ENCODE measurements at places on chromosomes 4 and X.

DNA sequence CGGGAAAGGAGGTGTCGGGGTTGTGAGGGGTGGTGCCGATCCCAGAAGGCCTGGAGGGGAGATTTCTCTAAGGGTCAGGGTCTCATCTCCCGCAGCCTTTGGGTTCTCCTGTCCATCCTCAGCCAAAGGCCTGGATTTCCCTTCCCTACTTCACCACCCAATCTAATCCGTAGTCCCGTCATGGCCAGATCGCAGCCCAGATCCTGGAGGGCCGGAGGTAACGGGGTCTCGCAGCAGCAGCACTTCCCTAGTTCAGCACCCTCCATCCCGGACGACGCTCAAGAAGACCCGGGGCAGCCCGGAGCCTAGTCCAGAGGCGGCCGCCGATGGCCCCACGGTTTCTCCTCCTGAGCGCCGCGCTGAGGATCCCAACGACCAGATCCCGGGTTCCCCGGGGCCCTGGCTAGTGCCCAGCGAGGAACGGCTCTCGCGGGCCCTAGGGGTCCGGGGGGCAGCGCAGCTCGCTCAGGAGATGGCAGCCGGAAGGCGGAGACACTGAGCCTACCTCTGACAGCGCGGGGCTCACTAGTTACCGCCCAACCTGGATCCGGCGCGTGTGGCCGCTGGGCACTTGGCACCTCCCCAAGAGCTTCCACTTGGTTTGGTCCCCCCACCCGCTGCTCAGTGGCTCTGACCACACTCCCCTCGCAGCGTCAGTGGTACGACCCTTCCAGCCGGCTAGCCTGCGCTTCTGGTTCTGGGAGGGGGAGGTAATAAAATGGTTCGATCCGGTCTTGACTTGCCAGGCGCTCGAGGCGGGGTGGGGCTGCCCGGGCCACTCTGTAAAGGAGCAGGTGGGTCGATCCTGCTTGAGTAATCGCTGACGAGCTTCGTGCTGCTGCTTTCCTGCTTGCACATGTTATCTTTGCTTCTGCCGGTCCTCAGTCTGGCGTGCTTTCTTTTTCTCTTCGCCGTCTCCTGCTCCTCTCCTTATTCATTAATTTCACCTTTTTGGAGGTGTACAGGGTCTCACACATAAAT is 3.6 kb downstream of the MAGIX start:
- no peak for DNase-seq

- DNase-seq, result no peak
Measured at GRCh38 chr4:129152350-129152749, 56.4 kb downstream of the C4orf33 start.

DNA sequence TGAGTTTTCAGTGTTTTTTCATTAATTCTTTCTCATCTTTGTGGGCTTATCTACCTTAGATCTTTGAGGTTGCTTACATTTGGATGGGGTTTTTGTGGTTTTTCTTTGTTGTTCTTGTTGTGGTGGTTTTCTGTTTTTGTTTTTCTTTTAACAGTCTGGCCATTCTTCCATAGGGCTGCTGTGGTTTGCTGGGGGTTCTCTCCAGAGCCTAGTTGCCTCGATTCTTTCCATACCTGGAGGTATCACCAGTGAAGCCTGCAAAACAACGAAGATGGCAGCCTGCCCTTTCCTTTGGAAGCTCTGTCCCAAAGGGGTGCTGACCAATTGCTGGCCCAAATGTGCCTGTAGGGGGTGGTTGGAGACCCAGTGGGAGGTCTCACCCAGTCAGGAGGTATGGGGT is 168.6 kb upstream of the CLNK start:
- no peak for DNase-seq

GRCh38 chr4:156137679-156138473 is 184.2 kb upstream of the CTSO start:
- no peak for DNase-seq

- DNase-seq, result no peak
Measured at GRCh38 chr4:58761563-58761962, 1651.4 kb upstream of the IGFBP7 start.

GRCh38 chrX:42967681-42968300 is 189.8 kb upstream of the PPP1R2C start:
- DNase-seq, result no peak

GRCh38 chr4:143362349-143363046 is 25.8 kb downstream of the GAB1 start:
- no peak for DNase-seq

DNA sequence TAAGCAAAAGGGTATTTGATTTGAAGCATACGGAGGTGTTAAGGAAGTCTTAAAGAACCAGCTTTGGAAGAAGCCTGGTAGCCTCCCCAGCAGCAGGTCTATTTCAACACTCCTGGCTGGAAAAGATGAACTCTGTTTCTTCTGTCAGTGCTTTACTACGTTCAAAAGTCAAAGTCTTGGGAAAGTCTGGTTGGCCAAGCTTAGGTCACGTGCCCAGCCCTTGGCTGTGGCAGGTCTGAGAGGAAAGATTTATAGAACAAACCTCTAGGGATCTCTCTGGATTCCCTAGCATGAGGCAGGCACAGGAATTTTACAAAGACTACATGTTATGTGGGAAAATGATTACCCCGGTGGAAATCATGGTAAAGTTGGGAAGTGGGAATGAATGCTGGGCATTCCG is 8.6 kb upstream of the ARHGAP10 start:
- DNase-seq, result no peak

- peak; percentile 38 for DNase-seq
Measured at GRCh38 chrX:1592470-1593142, 1.2 kb downstream of the AKAP17A start.

GRCh38 chr4:2248044-2248780 is 6.3 kb upstream of the HAUS3 start:
- DNase-seq, result no peak

DNA sequence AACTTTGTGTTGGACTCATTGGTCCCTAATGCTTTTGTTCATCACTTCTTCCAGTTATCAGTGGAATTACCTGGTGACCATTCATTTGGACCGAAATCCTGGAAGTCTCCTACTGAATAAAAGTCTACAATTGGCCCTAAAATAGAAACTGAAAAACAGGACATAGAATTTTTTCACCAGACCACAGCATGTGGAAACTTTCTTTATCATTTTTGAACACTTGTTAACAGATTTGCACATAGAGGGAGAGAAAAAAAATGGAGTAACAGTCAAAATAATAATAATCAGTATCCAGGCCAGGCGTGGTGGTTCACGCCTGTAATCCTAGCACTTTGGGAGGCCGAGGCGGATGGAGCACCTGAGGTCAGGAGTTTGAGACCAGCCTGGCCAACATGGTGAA is 7.1 kb downstream of the EPGN start:
- no peak for DNase-seq

GRCh38 chr4:185142564-185142911 is 528 bp upstream of the SLC25A4 start:
- DNase-seq, result no peak

DNA sequence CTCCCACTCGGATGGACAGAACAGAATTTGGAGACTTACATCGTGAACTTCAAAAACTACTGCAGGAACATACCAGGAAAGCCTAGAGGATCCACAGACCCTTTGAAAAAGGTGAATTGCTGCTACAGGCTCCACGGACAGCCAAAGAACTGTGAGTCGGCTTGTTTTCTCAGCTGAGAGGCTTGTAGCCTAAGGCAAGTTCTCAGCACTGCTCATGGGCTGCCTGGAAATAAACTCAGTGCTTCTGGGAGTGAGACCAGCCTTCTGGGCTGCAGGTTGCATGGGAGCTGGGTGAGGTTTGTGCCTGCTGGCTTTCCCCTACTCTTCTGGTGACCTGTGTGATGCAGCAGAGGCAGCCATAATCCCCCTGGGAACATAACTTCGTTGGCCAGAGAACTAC is 1397.6 kb downstream of the FAM133A start:
- DNase-seq, result no peak

DNA sequence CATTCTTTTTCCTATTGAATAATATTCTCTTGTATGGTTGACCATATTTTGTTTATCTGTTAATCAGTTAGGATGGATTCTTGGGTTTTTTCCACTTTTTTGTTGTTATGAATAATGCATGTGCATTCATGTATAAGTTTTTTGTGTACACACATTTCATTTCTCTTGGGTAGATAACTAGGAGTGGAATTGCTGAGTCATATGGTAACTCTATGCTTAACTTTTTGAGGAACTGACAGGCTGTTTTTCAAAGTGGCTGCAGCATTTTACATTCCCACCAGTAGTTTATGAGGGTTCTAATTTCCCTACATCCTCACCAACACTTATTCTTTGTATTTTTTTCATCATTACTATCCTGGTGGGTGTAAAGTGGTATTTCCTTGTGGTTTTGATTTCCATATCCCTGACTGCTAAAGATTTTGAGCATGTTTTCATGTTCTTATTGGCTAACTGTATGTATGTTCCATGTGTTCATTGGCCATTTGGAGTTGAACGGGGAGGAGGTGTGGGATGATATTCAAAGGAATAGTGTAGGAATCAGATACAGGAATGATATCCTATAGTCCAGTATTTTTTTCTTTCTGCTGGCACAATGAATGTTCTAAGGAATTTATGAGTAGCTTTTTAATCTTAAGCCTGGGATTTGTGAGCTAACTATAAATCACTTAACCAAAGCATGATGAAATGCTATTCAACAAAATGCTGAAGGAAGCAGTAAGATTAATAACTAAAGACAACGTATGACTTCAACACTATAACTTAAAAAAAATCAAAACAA is 114.3 kb downstream of the AMELX start:
- no peak for DNase-seq

DNA sequence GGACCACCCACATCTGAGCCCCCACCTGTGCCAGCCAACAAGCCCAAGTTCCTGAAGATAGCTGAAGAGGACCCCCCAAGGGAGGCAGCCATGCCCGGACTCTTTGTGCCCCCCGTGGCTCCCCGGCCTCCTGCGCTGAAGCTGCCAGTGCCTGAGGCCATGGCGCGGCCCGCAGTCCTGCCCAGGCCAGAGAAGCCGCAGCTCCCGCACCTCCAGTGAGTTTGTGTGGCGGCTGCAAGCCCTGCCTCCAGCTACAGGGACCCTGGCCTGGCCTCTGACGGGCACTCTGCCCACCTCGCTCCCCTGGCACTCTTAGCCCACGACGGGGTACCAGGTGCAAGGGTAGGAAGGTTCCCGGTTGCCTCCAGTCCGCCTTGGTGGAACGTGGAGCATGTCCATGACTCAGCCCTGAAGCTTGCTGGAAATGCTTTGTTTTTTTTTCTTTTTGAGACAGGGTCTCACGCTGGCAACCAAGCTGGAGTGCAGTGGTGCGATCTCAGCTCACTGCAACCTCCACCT is 13.7 kb upstream of the ADD1 start:
- no peak for DNase-seq

GRCh38 chr4:30717208-30718020 is 2.8 kb upstream of the PCDH7 start:
- peak; percentile 33 for DNase-seq

GRCh38 chrX:50889582-50889981 is 21.0 kb upstream of the BMP15 start:
- DNase-seq, result no peak

DNA sequence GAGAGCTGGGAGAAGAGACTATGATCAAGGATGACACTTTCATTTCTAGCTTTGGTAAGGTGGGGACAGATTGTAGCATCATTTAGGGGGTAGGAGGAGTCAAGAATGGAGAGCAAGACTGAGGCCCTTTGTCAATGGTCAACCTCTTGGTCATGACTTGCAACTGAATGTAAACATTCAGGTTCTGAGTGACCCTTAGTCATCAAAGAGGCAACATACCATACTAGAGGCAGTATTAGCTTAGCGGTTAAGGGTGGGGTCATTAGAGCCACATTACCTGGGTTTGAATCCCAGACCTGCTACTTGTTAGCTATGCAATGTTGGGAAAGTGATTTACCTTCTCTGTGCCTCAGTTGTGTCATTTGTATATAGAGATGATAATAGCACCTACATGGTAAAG is 76.5 kb downstream of the MED28 start:
- no peak for DNase-seq

- no peak for DNase-seq
Measured at GRCh38 chr4:2062808-2063524, 3.8 kb downstream of the NAT8L start.

DNA sequence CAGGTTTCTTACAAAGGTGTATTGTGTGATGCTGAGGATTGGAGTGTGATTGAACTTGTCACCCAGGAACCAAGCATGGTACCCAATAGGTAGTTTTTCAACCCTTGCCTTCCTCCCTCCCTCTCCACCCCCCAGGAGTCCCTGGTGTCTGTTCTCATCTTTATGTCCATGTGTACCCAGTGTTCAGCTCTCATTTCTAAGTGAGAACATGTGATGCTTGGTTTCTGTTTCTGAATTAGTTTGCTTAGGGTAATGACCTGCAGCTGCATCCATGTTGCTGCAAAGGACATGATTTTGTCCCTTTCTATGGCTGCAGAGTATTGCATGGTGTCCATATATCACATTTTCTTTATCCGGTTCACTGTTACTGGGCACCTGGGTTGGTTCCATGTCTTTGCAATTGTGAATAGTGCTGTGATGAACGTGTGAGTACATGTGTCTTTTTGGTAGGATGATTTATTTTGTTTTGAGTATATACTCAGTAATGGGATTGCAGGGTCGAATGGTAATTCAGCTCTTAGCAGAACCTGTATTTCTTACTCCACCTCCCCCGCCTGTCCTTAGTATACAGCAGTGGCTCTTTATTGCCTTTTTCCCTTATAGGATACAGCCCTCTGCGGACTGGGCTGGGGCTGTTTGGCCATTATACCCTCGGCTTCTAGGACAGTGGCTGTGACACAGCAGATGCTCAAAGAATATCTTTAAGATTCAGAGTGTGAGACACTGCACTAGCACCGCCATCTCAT is 145.4 kb downstream of the PTTG2 start:
- no peak for DNase-seq

DNA sequence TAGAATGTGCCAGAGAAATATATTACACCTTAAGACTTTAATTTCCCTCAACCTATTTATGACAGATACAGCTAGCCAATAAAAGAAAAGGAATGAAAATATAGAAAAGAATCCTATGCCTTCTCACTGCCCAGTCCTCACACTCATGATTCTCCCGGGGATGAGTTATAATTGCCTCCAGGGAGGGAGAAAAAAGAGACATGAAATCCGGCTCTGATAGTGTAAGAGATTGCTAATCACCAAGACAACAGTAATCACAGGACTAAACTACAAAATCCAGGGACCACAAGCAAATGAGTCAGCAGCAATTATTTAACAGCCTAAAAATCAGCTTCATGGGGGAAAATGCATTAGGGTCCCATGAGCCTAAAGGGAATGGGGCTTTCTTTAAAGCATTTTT is 95.9 kb upstream of the DUSP21 start:
- DNase-seq, result peak; percentile 22

GRCh38 chrX:46812445-46812844 is 24.4 kb upstream of the RP2 start:
- no peak for DNase-seq

DNA sequence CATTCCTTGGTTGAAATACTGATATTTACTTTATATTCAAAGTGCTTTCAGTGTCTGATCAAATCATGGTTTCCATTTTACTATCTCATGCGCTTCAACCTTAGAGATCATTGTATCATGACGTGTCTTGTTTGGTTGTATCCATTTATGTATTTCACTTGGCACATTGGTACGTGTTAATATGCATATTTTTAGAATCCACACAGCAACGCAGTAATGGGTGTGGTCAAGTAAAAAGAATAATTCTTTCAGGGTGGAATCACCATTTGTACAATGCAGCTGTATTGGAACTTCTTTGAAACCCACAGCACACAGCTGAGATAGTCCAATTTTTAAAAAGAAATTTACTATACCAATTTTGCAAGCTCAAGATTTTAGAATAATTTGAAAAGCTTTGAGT is 29.1 kb downstream of the VCX start:
- no peak for DNase-seq

- DNase-seq, result no peak
Measured at GRCh38 chrX:11540532-11541377, 125.0 kb downstream of the ARHGAP6 start.

Measured in AG08395 (cell line).